ENCODE measurements at places on chromosomes 5 and 9.

- no peak for DNase-seq
Measured at GRCh38 chr5:107235167-107235566, 435.6 kb downstream of the EFNA5 start.

DNA sequence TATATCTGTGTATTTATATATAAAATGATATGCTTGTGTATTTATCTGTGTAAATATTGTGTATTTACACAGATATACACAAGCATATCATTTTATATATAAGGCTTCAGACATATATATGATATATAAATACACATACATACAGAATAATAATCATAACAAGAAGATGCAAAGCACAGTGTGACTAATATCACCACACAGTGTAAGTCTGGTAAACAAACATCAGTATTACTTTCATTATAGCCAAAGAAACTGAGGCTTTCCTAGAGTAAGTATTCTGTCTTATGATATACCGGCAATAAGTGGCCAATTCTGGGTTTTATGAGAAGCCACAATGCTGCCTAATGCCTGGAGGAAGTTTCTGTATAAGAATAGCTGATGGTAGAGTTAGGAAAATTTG lies 29.9 kb upstream of the RAPGEF6 start:
- DNase-seq: no peak

DNA sequence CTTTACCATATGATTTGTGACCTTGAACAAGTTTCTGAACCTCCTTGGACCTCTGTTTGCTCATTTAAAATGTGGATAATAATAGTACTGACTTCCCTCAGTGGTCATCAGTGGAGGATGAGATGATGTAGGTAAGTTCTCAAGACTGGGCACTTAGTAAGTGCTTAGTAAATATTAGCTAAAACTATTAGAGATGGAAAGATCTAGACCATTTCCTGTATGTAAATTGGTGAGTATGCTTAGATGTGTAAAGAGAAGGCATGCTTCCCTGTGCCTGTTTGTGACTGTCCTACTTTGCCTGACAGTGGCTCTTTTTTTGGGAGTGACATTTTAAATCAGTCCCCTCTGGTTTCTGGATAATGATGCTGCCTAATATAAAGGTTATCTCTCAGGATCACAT lies 288.1 kb downstream of the GABRB2 start:
- DNase-seq: no peak

GRCh38 chr5:137862251-137862650 lies 5.4 kb upstream of the MYOT start:
- DNase-seq: no peak

DNA sequence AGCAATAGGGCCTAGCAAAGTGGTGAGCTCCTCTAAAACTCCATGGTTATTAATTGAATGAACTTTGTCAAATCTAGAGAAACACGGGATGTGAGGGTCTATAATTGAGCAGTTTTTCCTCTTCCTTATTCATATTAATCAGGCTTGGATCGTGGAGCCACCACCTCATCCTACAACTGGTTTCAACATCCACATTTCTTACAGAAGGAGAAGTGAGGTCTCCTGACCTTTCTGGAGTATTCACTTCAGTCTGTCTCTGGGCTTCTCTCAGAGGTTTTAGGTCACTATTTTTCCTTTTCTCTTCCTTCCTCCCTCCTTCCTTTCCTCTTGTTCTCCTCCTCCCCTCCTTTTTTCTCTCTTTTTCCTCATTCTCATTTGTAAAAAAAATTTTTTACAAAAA lies 177.3 kb upstream of the ACTBL2 start:
- DNase-seq: no peak

GRCh38 chr5:36653044-36653705 lies 46.8 kb downstream of the SLC1A3 start:
- no peak for DNase-seq

DNA sequence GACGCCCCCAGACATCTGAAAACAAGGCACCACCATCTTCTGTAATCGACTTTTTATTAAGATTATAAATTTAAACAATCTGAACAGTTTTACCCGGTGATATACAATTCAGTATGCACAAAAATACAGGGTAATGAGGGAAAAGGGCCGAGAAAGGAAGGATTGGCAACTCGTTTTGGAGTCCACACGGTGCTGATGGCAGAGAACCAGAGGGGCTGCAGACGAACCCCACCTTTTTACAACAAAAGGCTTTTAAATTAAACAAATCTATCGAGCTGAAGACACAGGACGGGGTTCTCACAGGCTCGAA lies 2.6 kb downstream of the IER5L start:
- no peak for DNase-seq

DNA sequence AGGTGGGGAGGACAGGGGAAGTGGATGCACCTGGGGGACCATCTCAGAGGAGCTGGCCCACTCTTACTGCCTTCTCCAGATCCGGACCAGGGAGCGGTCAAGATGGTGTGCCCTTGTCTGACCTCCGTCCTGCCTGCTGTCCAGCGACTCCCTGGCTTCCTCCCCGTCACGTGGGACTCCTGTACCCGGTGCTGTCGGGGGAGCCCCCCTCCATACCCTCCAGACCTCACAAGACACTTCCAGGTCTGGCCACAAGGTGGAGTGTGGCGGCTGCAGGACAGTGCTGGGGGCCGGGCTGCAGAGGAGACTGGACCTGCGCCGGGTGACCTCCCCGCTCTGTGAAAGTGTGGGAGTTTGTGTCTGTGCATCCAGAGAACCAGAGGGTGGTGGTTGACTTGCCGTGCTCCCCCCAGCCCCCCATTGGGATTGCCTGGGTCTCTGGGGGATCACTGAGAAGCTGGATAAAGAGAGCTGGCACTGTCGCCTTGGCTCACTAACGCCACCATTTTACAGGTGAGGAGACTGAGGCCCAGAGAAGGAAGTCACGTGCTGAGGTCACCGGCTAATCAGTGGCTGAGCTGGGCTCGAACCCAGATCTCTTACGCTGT lies 1.9 kb upstream of the CRB2 start:
- no peak for DNase-seq

DNA sequence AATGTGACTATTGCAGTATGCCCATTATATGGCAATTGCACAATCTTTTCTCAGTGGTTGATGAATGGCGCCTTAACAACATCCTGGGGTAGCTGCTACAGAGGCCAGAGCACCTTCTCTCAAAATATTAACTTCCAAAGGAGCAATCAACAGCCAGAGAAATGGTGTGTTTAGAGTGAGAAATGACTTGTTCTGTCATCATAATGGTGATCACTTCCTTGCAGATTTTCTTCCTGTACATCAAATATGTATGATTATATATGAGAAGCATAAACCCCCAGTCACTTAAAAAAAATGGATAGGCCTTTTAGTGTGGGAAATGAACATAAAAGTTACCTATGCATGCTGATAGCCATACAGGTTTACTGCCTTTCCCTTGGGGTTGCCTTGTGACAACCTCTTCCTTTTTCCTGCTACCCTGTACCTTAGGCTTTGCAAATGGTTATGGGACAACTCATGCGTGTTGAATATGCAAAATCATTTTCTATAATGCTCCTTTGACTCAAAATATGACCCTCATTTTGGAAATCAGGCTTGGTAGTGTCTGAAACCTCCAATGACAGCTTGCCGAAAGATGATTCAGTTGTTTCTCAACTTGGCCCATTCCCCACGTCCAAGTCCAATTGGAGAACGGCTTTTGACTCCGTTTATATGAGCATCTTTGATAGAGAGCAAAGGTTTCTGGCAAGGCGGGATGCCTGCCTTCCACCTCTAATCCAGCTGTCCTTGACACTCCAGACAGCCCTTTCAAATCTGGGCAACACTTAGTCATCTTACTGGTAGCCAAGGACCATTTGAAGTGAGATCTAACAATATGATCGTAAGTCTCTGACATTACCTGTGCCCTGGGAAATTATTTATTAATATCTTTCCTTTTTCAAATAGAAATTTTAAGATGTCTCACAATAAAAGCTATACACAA lies 69.3 kb downstream of the SLC1A1 start:
- no peak for DNase-seq

- DNase-seq: peak; percentile 95
Measured at GRCh38 chr9:124309667-124310084, 51.9 kb downstream of the NEK6 start.

- no peak for DNase-seq
Measured at GRCh38 chr5:55021821-55022220, 2.2 kb upstream of the GZMK start.

GRCh38 chr5:76548525-76549229 lies 74.5 kb downstream of the F2RL2 start:
- no peak for DNase-seq

DNA sequence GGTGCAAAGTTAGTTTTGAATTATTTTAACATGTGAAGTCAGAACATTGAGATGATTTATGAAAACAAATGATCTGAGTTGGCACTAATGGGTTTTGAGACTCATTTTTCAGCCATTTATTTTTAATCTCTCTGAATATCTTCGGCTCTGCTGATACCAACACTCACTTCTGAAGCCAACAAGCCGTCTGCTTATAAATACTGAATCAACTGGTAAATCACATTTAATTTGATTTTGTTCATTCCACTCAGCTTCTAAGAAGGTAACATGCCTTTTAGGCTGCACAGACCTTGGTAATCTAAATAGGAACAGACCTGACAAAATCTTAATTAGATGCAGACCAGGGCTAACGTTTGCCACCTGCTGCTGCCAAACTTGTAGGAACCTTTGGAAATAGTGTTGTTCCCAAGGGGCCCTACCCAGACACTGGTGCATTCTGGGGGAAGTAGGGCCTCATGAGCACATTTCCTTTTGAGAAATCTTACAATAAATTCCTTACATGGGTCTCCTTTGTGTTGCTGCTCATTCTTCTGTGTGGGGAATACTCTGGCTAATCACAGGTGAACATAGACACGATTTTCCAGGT lies 182.2 kb downstream of the KCTD16 start:
- no peak for DNase-seq
